Central memory CD4-positive, alpha-beta T cell (primary cell): ENCODE measurements at places on chromosomes 7 and 10.
A peak's percentile ranks its signal among the peaks of the same experiment; 100 is the strongest.

- DNase-seq = no peak
Observed at GRCh38 chr10:48792687-48793096, 108.0 kb downstream of the WDFY4 start.

- no peak for DNase-seq
Observed at GRCh38 chr7:98681511-98681910, 64.4 kb downstream of the NPTX2 start.

- no peak for DNase-seq
Observed at GRCh38 chr10:84204122-84204521, 9.8 kb downstream of the CDHR1 start.

DNA sequence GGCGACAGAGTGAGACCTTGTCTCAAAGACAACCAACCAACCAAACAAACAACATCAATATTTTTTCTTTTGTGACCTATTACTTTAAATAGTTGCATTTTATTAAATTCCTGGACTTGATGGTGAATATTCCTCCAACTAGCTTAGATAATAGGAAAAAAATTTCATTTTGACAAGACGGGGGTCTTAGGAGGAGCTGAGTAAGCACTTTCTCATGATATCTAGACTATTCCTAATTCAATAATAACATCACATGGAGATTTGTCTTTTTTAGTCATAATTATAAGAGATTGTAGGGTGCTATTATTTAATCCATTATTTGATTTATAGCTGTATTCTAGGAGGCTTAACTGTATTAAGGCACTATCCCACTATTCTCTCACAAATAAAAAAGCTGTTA, 702.5 kb downstream of the PHTF2 start:
- DNase-seq = no peak

- peak; percentile 55 for DNase-seq
Observed at GRCh38 chr10:80104066-80104926, 25.8 kb downstream of the TMEM254 start.
